ENCODE measurements at places on chromosomes 7 and 10. TPM values are rescaled to one million over a fixed set of nuclear protein-coding genes. Genes with fewer than 3 reads are reported as not detected.

DUSP5 gene
- total RNA-seq = 6.9 TPM

EBLN1 gene
- total RNA-seq = not detected

PLXNA4 gene
- 22.8 TPM for total RNA-seq

EPHA1 gene
- not detected for total RNA-seq

PMS2 gene
- total RNA-seq = 14.1 TPM

ATP5F1C gene
- 176 TPM for total RNA-seq

NET1 gene
- total RNA-seq = 4.5 TPM

SLC13A4 gene
- total RNA-seq = not detected

UCN3 gene
- not detected for total RNA-seq

HOXA10 gene
- not detected for total RNA-seq

Data from cardiac ventricle fibroblast (primary cell).